ENCODE measurements at places on chromosomes 12 and 14.

DNA sequence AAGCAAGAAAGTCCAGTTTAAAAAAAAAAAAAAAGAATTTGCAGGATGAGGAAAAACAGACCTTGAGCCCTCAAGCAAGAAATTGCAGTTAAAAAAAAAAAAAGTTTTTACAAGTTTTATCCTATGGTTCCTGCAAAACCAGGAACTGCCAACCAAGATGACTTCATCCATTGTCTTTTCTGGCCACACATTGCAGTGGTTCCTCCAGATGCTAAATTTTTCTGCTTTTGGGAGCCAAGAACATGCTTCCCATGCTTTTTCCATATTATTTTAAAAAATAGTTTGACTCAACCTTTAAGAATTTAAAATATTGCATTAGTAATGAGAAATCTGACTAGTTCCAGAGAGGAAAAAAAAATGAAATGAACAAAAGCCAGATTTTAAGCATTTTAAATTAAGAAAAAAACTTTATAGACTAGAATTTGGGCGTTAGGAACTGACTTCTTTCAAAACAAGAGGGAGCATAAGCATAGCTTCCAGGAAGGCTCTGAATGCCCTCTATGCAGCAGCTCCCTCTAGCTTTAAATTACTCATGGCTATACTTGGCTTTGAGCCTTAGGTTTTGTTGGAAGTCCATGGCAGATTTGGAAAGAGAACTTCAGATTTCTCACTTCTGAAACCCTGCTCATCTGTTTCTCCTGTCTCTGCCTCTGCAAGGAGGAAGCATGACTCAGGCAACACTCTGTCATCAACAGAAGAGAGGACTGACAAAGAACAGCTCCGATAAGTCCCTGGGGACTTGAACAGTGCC lies 124.5 kb downstream of the GPR65 start:
- peak; percentile 60 for DNase-seq

DNA sequence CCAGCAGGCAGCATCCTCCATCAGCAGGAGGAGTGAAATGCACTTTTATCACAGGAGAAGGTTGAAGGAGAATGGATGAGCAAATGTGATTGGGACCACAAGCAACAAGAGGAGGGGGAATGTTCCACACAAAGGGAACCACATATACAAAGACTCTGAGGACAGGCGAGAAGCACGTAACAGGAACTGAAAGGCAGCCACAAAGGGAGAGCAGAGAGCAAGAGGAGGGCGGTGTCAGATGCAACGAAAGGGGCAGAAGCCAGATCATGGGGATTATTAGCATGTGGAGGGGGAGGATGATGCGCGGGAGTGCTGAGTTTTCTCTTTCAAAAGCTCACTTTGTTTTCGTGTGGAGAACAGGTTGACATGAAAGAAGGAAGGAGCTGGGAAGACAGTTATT lies 241.1 kb downstream of the SPTSSA start:
- DNase-seq: no peak

DNA sequence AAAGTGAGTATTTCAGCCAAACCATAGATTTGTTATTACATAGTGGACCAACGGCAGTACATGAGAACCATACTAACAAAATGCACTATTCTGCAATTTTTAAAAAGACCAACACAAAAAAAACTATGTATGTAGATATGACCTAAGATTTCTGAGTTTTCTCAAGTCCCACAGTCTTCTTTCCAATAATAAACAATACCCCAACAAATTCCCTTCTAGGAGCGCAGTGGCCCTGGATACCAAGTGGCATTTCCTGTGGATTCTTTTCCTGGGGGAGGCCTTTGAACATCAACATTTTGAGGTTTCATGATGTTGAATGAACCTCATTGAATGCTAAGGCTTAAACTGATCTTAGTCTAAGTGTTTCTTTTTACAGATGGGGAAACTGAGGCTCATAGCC lies 210.5 kb downstream of the BCAT1 start:
- DNase-seq: no peak

- no peak for DNase-seq
These were observed 5.6 kb downstream of the WASHC4 start for GRCh38 chr12:105113094-105113493.

GRCh38 chr14:103545219-103545914 lies 16.4 kb downstream of the TRMT61A start:
- DNase-seq: no peak

- DNase-seq: no peak
These were observed 50.2 kb upstream of the NCOR2 start for GRCh38 chr12:124617615-124618014.

DNA sequence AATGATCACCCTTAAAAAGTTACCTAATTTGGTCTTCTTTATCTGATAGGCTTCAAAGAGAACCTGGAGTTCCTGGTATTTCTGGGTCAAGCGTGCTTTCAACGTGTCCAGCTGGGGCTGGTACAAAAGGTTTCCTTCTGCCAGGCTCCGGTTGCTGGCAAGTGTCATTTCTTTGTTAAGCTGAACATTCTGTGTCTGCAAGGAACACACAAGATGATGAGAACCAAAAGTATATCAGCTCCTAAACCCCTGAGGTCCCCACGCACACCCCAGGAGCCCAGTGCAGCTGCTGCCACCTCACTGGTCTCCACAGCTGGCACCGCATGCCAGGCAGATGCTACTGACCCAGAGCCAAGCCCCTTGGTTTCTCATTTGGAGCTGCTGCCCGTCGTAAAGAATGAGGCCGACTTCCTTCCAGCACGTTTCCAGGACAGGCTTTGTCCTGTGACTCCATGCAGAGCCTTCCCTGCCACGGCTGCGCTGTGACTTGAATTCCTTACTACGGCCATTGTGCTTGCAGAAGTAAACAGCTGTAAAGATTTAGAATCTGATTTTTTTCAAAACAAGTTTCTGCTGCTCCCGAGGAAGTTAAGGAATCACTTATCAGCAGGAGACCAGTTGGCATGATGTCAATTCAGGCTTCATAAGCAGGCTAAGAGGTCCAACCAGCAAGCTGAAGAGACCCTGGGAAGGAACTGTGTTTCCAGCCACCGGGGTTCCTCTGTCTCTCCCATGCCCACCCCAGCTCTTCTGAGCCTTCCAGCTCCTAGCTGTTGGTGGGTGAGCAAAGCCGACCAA lies 24.9 kb downstream of the VPS37B start:
- no peak for DNase-seq

GRCh38 chr12:27619308-27619707 lies 76.9 kb upstream of the REP15 start:
- DNase-seq: peak; percentile 75

- no peak for DNase-seq
These were observed 328.0 kb downstream of the NRXN3 start for GRCh38 chr14:78498062-78498595.

GRCh38 chr14:88749139-88749538 lies 43.6 kb downstream of the EML5 start:
- DNase-seq: no peak

GRCh38 chr14:71141701-71142374 lies 234.6 kb downstream of the PCNX1 start:
- DNase-seq: no peak

DNA sequence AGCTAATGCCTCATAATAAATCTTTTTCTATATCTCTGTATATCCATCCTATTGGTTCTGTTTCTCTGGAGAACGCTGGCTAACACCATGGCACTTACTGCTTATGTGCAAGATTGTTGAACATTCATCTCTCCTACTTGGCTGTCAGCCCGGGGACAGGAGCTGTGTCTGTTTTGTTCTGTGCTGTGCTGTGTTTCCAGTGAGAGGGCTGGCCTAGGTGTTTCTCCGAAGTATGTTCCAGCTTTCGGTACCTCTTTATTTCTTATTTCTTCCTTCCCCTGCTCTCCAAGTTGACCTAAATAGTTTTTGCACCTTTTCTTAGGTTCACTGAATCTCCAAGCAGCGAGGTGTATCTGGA lies 18.8 kb upstream of the NR4A1 start:
- DNase-seq: no peak

DNA sequence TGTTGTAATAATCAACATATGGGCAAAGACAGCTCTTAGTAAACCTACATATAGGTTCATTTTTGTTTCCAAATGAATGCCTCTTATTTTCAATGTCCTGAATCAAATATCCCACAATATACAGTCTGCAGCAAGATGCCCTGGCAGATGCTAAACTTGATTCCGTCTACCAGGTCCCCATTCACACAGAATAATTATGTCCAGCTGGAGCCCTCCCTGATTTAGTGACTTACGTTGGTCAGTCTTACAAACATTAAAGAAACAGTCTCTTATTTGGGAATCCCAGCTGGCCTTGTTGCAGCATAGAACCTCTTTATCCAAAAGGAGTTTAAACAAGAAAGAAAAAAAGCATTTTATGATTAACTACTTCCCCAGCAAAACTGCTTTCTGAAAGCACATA lies 82.7 kb upstream of the BMP4 start:
- no peak for DNase-seq

GRCh38 chr12:45279931-45280830 lies 64.3 kb downstream of the ANO6 start:
- no peak for DNase-seq

Measured in GM04504 (cell line).